ENCODE measurements at places on chromosomes 7 and 10.
A peak's percentile ranks its signal among the peaks of the same experiment; 100 is the strongest.

GRCh38 chr7:125391921-125392320, 462.3 kb upstream of the POT1 start:
- no peak for DNase-seq

DNA sequence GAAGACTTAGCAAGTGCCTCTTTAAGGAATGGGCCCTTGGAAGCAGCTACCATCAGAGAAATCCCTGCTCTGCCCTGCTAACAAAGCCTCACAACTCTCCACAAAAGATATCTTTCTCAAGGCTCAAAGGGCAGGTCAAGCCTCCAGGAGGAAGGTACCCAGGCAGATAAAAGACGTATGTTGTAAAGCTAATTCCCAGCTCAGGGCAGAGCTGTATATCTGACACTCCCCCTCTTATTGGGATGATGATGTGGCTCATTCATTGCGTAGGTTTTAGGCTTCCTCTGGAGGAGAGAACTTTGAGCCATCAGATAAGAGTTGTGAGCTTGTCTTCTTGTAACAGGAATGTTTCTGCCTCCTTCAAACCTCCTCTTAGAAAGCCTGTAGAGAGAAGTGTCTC, 145.4 kb downstream of the CALN1 start:
- DNase-seq: no peak

GRCh38 chr7:137932881-137933269, 69.0 kb downstream of the CREB3L2 start:
- DNase-seq: peak; percentile 80

- no peak for DNase-seq
Measured at GRCh38 chr10:83522456-83522855, 616.9 kb upstream of the GHITM start.

DNA sequence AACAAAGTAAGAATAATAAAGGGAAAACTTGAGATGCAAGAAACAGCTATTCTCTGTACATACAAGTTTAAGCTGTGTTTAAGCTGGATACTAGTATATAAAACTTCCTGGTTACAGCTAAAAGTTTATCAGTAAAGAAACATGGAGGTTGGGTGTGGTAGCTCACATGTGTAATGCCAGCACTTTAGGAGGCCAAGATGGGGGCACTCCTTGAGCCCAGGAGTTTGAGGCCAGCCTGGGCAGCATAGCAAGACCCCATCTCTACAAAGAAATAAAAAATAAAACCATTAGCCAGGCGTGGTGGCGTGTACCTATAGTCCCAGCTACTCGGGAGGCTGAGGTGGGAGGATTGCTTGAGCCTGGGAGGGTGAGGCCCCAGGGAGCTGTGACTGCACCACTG, 3.2 kb downstream of the RSU1 start:
- DNase-seq: no peak

DNA sequence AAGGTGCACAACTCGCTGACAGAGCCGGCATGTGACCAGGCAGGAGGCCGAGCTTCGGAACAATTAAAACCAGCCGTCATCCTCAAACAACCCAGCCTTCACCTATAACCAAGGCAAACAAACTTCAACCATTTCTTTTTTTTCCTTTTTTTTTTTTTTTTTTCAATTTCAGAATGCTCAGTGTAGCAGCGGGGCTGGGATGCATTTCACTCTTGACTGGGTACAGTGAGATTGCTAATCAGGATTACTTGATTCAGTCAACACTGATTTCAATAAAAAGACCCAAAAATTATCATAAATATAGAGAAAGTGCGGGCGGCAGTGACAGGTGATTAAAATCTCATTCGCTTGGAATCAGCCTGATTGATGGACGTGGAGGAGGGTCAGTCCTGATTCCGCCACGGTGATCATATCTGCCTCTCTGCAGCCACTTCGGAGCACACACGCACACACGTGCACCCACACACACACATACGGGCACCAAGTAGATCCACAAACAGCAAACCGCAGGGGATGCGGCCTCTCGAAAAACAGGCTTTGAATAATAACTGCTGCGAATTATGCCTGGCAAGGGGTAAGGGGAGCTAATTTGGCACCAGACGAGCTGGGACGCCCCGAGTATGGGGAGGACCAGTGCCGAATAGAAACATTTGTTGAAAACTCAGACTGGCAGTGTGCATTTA, 31.2 kb downstream of the EBF3 start:
- no peak for DNase-seq

DNA sequence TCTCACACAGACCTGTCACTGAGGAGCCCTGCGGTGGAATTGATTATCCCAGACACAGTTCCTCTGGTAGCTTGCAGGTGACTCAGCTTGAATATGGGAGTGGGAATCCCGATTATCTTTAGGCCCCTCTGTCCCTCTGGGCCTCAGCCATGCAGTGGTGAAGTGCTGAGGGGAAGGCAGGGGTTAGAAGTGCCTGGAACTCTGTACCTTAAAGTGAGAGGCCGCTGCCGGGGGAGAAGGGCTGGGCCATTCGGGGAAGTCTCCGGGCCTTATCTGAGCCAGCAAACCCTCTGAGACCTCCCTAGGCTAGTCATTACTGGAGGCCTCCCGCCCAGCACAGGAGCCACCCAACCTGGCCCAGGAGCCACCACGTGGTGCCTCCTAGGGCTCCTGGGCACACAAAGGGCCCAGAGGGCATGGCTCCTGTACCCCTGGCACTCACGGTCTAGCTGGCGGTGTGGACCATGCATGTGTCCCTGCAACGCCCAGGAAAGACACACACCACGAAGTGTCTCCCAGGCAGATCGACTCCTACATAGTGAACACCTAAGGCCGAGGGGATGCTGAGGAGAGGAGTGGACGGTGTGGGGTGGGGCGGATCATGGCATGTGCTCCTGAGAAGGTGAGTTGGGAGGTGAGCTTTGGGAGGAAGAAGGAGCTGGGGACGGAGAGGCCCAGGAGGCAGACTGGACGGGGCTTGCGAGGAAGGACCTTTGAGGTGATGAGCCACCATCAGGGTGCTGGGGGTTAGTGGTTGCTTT, 56.2 kb downstream of the HK1 start:
- no peak for DNase-seq

DNA sequence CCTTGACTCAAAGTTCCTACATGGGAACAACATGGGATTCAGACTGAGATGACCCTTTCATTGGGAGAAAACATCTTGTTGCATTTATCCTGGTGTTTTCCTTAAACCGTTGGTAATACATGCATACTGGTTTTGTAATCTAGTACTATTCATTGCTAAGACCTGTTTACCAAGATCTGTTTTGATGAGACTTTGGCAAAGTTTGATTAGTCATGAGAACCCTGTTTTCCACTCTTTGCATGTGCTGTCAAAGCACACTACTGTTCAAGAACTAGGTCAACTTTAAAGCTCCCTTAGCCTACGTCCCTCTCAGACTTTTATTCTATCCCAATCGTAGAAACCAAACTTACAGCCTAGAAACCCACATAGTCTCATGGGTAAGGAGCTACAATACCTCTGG, 650.9 kb downstream of the GATA3 start:
- DNase-seq: no peak

GRCh38 chr10:30373596-30374327, 24.7 kb upstream of the MTPAP start:
- no peak for DNase-seq

- no peak for DNase-seq
Measured at GRCh38 chr10:64394744-64395143, 873.5 kb downstream of the REEP3 start.

GRCh38 chr7:2258661-2259365, 16.8 kb downstream of the NUDT1 start:
- no peak for DNase-seq

DNA sequence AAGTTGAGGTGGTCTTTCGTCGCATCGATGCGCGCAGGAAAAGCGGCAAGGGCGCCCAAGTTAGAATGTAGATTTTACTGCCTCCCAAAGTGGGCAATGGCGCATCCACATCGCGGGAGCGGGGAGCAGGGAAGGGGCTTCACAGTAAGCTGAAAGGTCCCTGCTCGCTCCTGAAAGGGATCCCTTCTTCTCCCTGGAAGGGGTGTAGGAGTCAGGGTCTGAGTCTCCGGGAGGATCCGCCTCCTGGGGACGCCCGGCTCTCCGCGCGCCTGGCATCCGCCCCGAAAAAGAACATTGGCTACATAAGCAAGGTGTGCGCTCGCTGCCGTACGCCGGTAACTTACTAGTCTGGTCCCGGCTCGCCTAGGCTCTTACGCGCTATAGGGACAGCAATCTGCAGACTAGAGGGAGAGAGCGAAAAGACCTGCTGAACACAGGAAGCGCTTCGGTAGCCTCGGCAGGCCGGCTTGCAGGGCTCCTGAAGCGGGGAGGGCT, 804 bp downstream of the UNC5B start:
- DNase-seq: no peak

DNA sequence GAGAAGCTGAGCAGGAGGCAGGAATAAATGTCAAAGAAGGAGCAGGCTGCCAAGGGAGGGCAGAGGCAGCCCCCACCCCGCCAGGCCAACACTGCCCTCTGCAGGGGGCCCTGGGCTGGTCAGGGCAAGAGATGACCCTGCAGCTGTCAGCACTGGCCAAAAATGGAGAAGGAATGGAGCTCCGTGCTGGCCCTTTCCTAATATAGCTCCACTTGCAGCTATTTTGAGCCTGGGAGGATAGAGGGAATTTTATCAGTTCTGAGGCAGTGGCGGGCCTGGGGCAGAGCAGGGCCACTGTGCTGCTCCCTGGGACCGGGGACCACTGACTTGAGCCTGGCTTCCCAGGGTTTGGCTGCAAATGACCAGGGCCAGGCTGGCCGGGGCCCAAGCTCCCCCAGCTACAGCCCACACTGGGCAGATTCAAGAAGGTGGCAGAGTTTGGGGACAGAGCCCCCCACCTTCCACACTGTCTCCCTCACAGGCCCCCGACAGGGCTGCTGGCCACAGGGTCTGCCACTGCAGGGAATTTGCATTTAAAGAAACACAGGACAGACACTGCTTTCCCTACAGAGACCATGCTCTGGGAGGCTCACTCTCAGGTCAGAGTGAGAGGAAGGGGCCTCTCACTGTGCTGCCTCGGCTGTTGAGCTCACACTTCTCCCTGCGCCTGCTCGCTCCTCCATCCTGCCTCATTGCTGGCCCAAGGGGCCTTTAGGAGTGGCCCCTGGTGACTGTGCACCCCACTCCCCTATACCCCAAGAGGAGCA, 16.2 kb downstream of the LDB3 start:
- no peak for DNase-seq

DNA sequence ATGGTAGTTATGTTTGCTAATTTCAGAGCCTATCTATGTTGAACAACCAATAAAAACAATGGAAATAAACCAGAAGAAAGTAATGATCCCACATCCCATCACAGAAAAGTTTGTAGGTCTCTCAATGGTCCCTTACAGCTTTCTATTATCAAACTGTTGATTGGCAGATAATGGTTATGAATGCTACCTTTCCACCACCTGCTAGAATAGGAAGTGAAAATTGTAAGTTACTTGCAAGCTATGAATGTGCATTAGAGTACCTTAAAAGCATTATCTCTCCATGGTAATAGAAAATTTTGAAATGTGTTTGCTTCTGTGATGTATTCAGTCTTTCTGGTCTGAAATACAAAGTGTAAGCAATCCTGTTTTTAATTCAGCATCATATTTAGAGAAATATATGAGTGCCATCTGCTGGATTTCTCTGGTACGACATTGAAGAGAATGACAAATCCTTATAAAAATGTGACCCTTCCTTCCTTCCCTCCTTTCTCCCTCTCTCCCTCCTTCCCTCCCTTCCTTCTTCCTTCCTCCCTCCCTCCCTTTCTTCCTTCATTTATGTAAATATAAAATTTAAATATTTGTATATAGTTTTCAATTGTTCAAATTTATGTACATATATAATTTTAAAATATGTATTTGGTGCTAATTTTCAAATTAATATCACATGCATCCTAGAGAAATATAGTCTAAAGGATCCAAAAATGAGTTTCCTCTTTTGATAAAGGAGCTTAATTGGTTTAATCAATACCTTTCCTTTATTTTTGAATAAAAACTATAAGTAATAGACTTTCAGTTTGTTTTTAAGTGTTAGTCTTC, 41.4 kb upstream of the PNLIPRP3 start:
- DNase-seq: peak; percentile 3

GRCh38 chr7:148253629-148254028, 336.9 kb upstream of the C7orf33 start:
- no peak for DNase-seq

- peak; percentile 4 for DNase-seq
Measured at GRCh38 chr7:94028768-94029167, 24.6 kb upstream of the BET1 start.

DNA sequence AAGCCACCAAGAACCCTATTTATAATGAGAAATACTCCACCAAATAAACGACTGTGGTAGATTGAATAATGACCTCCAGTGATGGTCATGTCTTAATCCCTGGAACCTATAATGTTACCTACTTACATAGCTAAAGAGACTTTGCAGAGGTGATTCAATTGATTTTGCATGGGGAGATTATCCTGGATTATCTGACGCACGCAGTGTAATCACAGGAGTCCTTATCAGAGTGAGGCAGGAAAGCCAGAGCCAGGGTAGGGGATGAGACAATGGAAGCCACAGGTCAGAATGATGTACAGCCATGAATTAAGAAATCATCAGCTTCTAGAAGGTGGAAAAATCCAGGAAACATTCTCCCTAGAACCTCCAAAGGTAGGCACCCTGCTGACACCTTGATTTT, 286.4 kb upstream of the SP4 start:
- no peak for DNase-seq

GRCh38 chr7:1596181-1597043, 26.6 kb upstream of the PSMG3 start:
- no peak for DNase-seq

GRCh38 chr7:76073335-76073990, 25.6 kb downstream of the MDH2 start:
- DNase-seq: no peak

- no peak for DNase-seq
Measured at GRCh38 chr10:34748357-34748756, 66.7 kb downstream of the PARD3 start.

DNA sequence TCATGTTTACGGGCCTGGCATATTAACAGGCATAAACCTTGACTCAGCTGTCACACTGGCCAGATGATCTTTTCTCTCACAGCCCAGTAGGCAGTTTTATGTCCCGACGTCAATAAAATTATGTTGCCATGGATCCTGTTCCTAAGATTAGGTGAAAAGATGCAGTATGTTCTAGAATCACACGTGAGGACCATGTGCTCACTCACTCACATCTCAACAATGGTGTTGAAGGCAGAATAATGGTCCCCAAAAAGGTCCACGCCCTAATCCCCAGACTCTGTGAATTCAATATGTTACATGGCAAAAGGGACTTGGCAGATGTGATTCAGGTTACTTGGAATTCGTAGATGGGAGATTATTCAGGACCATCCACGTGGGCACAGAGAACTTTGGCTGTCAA, 3.5 kb downstream of the DOCK1 start:
- DNase-seq: no peak

- DNase-seq: no peak
Measured at GRCh38 chr7:27112955-27113949, 10.8 kb upstream of the HOXA2 start.
